ENCODE measurements at places on chromosomes 5 and 9.

DNA sequence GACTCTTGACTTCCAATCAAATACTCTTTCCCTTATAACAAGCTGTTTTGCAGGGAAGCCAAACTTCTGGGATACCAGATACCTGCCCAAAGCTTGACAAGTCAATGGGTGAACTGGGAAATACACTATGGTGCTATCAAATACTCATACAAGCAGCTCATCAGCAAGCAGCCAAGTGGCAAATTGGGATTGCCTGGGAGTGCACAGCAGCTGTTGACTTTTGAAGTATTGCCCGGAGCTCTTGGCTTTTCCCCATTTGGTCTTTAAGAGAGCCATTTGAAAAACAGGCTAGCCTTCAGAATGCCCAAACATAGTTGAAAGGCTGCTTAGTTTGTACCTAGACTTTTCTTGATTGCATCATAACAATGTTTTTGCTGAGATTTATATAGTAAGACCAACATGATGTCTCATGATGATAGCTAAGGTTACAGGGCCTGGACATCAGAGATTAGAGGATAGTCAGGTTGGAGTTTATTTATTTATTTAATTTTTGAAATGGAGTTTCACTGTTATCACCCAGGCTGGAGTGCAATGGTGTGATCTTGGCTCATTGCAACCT, 210.1 kb upstream of the ZNF608 start:
- DNase-seq, result peak; percentile 32

DNA sequence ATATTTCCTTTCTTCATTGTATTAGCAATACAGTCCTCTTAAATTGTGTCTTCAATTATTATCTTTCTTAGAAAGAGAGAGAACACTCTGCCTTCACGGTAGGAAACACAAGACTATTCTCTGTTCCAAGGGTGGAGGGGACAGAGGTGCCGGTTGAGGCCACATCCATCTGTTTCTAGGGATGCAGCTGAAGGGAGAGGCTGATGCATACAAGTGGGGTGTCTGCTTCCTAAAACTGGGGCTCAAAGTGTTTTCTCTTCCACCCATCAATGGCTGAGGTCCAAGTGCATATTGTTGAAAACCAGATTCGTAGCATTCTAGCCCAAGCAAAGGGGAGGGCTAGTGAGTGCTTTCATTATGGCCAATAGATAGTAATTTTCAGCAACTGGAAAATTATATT, 9.5 kb downstream of the IRX2 start:
- DNase-seq, result no peak

- DNase-seq, result no peak
These were observed 114.0 kb upstream of the ALDH1B1 start for GRCh38 chr9:38278457-38278856.

DNA sequence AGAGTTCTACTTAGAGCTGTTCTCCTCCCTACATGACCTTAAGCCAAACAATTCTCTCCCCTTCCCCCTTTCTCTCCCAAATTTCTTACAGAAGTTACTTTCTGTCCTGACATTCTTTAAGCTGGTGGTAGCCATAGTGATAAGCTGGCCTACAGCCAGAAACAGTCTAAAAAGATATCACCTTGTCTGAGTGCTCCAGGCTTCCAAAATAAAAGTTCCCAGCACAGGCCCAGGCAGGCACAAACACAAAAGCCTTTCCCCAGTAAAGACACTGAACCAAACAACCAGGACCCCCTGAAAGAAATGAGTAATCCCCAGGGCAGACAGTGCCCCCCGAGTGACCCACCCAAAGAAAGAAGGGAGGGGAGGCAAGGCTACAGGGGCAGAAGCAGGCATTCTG, 19.2 kb downstream of the SIL1 start:
- DNase-seq, result peak; percentile 80

- DNase-seq, result no peak
These were observed 917 bp downstream of the NHP2 start for GRCh38 chr5:178152491-178153444.

- DNase-seq, result no peak
These were observed 64.9 kb downstream of the SIL1 start for GRCh38 chr5:139133282-139133681.

DNA sequence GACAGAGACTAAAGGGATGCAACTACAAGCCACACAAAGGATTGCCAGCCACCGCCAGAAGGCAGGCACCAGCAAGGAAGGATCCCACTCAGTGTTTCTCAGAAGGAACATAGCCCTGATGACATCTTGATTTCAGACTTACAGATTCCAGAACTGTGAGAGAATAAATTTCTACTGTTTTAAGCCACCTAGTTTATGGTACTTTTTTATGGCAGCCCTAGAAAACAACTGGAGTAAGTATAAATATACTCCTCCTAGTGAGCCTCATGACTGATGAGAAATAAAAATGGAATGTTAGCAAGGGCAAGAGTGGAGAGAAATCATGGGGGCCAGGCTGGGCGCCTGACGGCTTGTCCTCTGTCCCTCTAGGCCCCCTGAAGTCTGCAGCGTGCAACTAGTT, 307.3 kb downstream of the PIK3R1 start:
- DNase-seq, result no peak

DNA sequence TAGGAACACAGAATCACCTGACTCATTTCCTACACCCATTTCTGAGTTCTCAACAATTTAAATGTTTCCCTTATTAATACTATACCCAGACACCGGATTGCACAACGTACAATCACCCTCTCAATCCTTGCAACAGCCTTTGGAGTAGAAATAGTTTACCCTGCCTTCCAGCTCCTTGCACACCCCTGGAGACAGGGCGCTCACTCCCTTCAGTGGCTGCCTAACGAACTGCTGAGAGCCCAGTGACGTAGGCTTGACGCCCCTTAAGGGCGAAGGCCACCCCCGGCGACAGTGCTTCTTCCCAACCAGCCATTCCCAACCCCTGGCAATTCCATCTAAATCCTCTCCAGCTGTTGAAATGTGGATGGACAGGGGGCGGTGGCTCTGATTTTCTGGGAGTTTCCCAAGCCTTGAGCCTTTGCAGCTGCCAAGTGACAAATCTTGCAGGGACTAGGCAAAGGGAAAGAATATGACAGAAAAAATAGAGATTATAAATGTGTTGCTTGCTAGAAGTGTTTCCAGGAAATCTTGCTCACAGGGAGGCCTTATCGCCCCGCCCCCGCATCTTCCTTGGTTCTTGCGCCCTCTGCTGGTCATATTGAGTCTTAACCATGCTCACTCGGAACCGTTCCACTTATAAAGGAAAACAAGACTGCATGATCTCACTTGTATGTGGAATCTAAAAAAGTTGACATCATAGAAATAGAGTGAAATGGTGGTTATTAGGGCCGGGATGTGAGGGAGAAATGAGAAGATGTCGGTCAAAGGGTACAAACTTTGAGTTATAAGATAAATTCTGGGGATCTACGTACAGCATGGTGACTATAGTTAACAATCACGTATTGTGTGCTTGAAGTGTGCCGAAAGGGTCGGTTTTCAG, 7.6 kb upstream of the BARX1 start:
- peak; percentile 92 for DNase-seq

DNA sequence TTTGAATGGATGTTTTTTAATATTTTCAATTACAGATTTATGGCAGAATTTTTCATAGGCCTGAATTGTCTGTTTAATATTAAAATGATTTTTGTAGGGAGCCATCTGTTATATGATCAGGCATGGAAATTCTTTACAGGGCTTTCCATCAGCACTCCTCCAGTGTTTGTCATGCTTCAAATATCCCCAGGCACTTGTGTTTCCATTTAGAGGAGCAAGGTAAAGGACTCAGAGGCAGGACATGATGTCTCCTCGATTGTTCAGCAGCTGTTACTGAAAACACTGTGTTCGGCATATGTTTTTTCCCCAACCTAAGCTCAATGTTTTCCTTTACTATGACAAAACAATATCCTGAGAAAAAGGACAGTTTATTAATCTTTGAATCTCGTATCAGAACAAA, 172.3 kb upstream of the RFX3 start:
- no peak for DNase-seq

DNA sequence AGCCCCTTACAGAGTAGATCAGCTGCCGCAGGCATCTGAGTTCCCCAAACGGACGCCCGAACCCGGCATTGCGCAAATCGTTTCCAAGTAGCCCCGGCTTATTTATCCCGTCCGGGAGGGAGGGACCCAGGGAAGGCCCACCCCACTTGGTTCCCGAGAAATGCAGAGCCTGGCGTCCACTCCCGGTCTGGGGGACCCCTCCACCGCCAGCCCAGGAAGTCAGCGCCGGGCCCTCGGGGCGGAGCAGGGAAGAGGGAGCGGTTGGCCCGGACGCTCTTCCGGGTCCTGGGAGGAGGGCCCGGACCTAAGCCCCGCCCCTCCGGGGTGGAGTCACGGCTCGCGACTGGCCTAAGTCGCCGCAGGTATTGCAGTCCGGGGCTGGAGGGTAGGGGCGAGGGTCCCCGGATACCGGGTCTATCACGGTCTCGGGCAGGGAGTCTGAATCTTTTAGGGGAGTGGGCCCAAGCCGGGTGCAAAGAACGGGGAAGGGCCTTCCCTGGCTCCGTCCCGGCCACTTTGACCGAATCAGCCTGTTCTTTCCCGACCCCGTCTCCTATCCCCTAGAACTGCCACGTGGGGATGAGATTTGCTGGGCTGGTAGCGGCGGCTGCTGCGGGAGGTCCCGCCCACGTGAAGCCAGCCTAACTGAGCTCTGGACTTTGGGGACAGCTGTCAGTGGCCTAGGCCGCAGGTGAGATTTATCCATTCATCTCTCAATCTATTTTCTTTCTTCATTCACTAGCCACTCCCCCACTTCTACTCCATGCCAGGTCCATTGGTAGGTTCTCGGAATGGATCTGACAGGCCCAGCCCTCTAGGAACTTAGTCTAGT, at the start of gene RABEPK:
Gene RABEPK (plus strand): TSS at position 327 of the 832 bp plus-strand sequence. CDS start 2,472 bp downstream, outside the sequence.
- peak; percentile 94 for DNase-seq

GRCh38 chr9:75071530-75072122, 16.3 kb downstream of the NMRK1 start:
- DNase-seq, result no peak

GRCh38 chr9:21144603-21145002, 3.0 kb upstream of the IFNW1 start:
- DNase-seq, result no peak

DNA sequence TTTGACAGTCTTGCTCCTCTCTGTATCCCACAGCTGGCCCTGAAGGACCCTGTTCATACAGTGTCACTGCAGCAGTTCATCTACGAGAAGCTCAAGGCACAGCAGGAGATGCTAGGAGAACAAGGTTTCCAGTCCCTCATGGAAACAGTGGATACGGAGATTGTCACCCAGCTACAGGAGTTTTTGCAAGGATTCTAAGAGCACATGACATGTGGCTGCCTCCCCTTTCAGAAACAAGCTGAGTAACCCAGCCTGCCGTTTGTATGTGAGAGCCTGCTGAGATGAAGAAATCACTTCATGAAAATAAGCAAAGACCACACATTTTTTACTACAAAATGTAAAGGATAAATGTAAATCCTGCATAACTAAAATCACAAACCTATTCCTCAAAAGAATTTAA, 48.5 kb downstream of the LRRC70 start:
- DNase-seq, result no peak

DNA sequence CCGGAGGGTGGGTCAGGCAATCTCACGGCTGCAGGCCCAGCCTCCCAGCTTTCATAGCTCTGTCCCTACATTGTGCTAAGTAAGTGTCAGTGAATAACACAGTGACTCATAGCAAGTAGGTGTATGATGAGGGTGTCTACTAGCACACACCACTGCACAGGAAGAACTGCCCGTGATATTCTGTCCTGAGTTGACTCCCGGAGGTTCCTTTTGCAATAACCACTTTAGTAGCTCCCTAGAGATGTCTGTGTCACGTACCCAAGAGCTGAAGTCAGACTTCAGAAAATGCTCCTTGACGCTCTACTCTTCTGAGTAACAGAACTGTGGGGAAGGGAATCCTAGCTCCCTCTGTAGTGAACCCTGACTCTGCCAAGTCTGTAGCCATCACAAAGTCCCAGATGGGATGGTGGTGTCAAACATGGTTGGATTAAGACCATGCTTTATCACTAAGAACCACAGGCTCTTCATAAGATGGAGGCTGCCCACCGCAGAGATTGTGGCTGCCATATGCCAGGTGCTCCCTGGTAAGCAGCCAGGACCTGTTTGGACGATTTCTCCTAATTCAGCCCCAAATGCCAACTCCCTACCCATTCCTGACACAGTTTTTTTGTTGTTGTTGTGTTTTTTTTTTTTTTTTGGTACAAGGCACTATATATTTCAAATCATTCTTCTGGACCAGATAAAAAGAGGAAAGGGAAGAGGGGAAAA, 352.6 kb upstream of the PANK3 start:
- peak; percentile 65 for DNase-seq

GRCh38 chr5:472076-472655, 29.2 kb downstream of the EXOC3 start:
- DNase-seq, result peak; percentile 13

DNA sequence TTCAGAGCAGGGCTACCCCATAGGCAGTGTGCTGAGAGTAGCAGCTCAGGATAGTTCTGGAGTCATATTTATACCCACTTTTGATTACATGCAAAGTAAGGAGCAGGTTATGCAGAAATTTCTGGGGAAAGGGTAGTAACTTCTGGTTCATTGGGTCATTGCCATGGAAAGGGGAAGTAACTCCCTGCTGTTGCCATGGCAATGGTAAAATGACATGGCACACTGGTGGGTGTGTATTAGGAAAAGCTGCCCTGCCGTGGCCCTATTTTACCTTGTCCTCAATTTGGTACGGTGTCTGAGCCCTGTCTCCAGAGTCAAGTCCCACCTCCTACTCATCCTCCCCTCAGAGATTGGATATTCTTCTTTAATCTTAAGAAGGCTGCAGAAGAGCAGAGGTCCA, 526.7 kb upstream of the TYRP1 start:
- no peak for DNase-seq

DNA sequence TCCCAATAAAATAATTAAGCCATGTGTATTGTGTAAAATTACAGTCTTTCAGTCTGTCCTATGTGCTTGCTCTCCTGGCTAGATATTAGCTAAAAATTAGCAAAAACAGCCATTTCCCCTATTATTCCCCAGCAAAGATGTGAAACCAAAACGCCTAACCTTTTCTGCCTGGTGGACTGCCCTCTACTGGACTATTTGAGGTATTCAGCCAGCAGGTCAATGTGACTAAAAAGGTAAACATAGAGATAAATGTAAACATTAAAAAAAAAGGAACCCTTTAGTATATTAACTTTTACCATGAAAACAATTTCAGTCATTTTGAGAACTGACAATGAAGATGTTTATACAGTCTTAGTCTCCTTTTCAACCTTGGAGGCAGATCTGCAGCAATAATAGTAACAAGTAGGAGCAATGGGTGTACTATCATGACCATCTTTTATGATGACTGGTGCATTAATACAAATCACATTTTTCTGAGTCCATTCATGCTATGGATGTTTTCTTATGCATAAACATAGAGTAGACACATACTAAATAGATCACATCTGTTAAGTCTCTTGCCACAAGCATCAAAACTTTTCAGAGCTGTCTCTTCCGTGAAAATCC, 10.1 kb downstream of the ATG12 start:
- DNase-seq, result peak; percentile 61

DNA sequence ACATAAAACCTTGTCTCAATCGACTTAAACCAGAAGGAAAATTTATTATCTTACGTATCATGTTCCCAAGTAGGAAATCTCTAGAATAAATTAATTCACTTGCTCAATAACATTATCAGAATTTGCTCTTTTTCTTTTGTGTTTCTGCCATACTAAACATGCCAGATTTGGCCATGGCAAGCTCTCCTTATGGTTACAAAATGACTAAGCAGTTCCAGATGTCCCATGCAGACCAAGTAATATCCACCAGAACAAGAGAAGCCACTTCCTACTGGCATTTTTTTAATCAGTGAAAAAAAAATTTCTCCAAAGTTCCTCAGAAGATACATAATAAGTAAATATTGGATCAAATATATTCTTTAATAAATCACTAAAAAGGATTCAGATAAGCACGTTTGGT, 25.2 kb upstream of the ADAMTS6 start:
- peak; percentile 94 for DNase-seq

- no peak for DNase-seq
These were observed 340.0 kb downstream of the TLE4 start for GRCh38 chr9:79911724-79912123.

- peak; percentile 67 for DNase-seq
These were observed 152.8 kb upstream of the TAS2R1 start for GRCh38 chr5:9782826-9783560.
